Stimulated activated CD4-positive, alpha-beta T cell treated with anti-CD3 and anti-CD28 coated beads, Interleukin-12 subunit alpha, Interleukin-12 subunit beta, amount 100 ng/mL, for 4 hours (primary cell): ENCODE measurements at places on chromosomes 1 and 21.

GRCh38 chr1:17218939-17219338 lies 14.0 kb downstream of the PADI1 start:
- no peak for DNase-seq

DNA sequence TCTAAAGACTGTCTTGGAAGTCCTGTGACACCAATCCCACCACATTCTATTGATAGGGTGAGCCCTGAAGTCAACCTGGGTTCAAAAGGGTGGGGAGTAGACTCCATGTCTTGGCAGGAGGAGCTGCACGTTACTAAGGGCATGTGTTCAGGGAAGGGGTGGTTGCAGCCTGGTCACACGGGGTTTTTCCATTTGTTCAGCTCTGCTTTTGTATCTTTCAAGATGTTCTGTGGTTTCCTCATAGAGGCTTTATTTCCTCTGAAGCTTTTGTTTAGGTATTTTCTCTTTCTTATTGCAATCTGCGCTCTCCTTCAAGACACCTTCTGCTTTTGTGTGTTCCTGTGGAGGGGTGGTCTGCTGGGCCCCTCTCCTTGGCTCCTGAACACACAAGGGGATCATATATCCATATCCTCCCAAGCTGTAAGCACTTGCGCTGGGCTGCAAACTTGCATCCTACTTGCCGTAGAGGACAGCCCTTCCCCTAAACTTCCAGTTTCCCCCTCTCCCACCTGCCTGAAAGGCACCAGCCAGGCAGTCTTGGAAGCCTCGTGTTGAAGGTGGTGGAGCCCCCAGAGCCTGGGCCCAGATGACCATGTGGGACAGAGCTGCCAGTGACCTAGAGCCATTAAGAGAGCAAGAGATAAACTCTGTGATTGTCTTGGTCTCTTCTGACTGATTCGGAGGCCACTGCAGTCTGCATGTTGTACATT lies 62.5 kb upstream of the TRAPPC10 start:
- DNase-seq: no peak

DNA sequence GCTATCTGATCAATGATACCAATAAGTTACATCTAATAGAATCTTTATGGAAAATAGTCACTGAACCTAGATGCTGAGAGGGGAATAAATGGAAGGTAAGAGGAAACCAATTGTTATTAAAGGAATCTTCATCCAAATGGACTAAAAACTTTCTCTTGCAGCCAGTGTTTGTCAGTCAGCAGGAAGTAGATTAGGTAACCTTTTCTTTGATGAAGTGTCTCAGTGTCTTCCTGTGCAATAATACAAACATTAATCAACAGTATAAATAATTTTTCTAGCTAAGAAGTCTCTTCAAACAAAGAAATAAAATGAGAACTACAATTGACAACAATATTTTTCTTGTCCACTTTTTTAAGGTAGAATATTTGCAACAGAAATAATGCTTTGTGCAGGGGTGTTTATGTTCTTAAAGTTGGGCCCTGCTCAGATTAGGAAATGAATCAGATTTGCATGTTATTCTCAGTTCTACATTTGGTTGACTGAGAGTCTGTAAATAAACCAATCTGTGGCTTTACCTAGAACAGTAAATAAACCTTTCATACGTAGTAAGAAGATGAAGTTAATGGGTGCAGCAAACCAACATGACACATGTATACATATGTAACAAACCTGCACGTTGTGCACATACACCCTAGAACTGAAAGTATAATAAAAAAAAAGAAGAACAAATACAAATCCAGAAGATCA lies 391.4 kb downstream of the MRPL39 start:
- no peak for DNase-seq

- DNase-seq: peak; percentile 90
These were observed at the start of the genes TCEANC2 and TMEM59 for GRCh38 chr1:54052934-54053744. TCEANC2 (plus strand) TSS chr1:54053608; CDS start chr1:54054423, 815 bp downstream. TMEM59 (minus strand) TSS chr1:54053204; CDS start chr1:54053188, 16 bp downstream.

DNA sequence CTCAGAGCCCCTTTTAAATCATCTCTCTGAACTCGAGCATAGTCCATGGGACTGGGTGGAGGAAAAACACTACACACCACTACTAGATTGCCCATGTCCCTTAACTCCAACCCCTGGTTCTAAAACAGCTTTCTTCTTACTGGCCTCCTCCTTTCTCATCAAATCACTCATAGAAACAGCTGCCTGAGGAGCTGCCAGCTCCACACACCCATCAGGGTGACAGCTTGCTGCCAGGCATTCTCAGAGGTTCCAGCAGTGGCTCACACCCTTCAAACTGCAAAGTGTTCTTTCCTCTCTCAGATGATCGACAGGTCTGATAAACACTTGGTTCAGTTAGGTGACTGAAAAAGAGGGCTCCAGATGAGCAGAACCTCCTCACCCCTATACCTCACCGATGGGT lies 543.0 kb upstream of the PLXNA2 start:
- no peak for DNase-seq

GRCh38 chr1:17588048-17588871 lies 48.8 kb downstream of the ARHGEF10L start:
- DNase-seq: no peak

GRCh38 chr1:54278941-54279422 lies 79.0 kb downstream of the MRPL37 start:
- DNase-seq: no peak

DNA sequence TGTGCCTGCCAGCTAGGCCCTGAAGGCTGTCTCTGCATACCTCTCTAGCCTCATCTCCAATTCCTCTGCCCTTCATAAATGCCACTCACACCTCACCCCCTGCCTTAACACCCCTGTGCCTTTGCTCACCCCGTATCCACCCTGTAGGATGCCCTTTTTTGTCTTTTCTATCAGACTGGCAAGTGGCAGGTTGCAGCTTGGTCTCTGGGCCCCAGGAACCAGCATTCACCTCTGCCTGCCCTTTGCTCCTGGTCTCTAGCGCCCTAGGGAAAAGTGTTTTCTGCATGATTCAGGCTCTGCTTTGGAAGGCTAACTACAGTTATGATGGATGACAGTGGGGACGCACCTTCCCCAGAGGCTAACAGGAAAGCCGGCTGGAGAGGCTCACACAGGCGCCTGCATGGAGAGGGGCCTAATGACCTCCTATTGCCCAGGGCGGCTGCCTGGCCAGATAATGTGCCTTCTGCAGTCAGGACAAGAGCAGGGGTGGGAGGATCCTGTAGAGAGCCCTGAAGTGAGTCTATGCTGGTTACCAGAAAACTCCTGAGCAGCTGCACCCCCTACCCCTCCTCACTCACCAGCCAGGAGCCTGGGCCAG lies 11.2 kb downstream of the KANK4 start:
- DNase-seq: no peak
